ENCODE measurements at places on chromosomes 1 and 21.

DNA sequence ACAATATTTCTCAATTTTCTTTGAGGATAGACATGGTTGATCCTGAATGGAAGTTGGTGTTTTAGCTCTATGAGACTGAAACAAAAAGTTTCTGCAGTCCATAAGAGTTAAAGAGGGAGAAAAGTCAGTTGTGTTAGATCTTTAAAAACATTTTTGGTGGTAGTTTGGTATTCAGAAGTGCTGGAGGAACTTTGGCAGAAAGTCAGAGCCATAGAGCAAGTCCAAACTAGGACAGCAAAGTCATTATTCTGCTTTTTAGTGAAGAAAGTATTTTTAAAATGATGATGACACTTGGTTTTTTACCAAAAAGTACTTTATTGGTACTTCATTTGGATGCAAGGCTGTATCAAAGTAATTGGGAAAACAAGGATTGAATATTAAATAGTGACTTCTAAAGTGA lies 41.8 kb downstream of the FNBP1L start:
- DNase-seq = no peak

- DNase-seq = no peak
These were observed 22.6 kb downstream of the RPRD2 start for GRCh38 chr1:150386592-150386991.

- DNase-seq = no peak
These were observed 213.0 kb upstream of the CACYBP start for GRCh38 chr1:174786760-174787159.

DNA sequence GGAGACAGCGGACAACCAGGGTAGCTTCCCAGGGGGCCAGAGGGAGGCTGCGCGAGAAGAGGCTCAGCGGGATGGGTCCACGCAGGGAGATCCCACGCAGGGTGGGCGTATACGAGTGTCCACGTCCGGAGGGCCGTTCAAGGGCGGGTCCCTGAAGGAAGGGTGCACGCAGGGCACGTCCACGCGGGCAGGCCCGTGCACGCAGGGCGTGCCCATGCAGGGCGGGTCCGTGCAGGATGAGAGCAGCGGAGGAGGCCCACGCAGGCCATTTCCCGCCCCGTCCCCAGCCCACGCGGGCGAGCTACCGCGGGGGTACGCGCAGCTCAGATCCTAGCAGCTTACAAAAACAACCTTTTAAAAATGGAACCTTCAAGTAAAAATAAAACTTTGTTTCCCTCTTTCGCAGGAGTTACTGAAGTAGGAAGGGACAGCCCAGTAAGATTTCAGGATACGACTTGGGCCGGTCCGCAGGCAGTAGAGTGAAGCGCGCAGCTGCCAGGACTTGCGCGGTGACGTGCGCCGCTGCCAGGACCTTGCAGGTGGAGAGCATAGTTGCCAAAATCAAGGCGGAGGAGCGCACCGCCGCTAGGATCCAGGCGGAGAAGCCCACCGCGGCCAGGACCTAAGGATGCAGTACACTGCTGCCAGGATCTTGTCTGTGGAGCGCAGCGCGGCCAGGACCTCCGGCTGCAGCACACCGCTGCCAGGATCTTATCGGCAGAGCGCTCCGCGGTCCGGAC lies 416 bp upstream of the RNF187 start:
- DNase-seq = peak; percentile 70

DNA sequence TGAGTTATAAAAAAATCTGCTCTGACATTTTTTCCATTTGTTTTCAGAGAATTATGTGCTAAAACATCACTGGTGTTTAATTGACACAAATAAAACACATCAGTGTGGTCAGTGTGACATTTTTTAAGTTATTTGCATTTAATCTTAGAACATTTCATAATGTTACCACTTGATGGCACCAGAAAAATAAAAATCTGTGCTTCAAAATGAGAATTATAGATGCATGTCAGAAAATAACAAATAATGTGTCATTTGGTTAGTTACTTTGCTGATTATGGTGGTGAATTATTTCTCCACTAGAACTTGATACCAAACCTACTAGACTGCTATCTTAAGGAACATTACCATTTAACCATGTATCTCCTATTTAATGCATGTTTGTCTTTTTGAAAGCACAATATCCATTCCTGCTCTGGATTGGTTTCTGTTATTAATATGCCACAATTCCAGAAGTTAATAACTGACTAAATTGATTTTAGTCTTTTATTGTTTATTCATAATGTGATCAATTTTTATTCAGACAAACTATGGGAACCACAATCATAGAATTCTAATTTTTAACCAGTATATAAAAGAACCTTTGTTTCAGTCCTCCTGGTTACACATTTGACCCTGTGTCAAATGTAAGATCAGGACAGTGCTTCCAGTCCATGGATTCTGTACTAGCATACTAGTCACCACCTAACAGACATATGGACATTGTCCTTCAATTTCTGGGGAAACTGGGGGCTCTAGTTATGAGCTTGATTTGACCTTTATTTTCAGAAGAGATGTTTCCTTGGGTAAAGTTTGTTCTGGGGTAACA lies 81.0 kb downstream of the RPS6KC1 start:
- no peak for DNase-seq

DNA sequence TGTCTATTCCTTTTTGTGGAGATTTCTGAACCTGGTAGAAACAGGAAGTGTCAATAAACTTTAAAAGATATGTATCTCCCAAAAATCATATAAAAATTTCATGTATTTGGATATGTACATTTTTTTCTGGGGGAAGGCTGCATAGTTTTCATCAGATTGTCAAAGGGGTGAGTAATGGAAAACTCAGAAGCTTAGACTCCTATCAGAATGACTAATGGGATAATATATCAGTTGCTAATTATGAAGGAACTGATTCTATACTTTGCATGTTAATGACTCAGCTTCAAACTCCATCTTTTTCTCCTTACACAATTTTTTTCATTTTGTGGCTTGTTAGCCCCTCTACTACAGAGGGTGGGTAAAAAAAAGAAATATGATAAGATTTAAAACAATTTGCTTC lies 55.9 kb downstream of the GON4L start:
- peak; percentile 5 for DNase-seq

GRCh38 chr1:10788592-10789006 lies 7.8 kb downstream of the CASZ1 start:
- DNase-seq = no peak

DNA sequence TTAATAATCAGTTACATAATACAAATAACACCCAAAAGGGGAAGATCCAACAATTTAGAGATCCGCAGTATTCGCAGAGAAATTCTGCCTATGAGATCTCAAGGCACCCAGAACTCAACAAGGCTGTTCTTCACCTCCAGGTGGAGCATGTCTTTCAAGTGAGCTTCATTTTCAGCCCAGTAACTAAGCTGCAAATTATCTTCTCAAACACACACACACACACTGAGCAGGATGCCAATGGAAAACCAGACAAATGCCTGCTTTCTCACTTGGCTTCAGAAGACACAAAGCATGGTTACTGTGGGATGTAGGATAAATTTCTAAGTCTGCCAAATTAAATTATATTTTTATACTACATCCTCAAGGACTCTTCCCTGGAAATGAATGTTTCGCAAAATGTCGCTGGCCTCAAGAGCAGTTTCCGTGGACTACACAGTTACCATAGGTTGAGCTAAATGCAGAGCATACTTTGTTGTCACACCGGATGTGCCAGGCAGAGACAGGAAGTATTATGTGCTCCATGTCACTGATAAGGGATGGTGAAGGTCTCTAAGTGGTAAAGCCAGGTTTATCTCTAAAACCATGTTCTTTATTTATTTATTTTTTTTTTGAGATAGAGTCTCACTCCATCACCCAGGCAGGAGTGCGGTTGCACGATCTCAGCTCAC lies 30.3 kb downstream of the UBR4 start:
- DNase-seq = no peak

DNA sequence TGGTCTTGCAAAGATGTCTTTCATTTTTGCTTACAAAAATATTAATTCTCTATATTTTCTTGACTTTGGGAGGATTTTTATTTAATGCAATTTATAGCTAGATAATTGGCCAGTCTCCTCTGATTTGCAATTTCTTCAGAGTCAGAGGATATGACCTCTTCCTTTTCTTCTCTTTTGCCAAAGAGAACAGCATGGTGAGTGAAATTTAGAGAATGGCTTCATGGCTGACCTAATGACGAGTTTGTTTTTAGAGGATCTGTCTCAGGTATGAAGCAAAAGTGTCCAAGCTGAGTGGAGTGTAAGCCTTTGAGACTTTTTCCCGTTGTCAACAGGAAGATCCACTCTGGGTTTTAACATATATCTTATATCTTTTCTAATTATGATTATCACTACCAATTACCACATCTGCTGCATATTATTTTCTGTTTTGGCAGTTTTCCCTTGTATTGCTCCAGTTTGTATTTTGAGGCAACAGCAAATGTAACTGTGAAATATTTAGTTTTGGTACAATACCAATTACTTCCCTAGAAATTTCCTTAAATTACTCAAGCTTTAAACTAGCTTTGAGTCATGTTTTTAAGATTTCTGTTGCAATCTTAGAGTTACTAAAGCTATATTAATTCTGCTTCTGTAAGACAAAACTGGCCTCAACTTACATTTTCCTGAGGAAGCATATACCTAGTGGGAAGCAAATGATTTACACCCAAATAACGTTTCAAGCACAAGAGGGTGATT lies 332.8 kb upstream of the ZRANB2 start:
- peak; percentile 30 for DNase-seq

- no peak for DNase-seq
These were observed 512.2 kb downstream of the LTN1 start for GRCh38 chr21:28480470-28480869.

DNA sequence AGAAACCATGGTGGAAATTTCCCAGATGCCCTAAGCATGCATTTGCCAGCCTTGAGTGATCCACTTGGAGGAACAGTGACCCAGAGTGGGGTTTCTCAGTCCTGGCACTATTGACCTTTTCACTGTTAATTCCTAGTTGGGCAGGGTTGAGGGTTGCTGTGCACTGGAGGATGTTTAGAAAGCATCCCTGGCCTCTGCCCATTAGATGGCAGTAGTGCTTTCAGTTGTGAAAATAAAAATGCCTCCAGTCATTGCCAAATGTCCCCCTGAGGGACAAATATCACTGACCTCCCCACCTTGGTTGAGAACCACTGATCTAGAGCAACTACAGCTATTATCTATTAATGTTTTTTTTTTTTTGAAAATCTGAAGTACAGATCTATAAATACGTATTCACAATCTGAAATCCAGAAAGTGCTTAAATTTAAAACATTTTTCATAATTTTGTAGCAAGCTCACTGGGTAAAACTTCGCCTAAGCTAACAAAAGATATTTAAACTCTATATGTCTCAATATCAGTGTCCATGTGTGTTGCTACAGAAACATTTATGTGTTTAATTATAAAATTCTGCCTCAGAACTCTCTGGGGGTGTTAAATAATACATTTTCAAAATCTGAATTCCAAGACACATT lies 27.3 kb downstream of the F3 start:
- no peak for DNase-seq

- no peak for DNase-seq
These were observed 1.5 kb upstream of the CDK18 start for GRCh38 chr1:205502992-205503391.

- DNase-seq = no peak
These were observed 242.1 kb downstream of the GRIK1 start for GRCh38 chr21:29697555-29698193.

Data from GM04503 (cell line).